Fibroblast of villous mesenchyme (primary cell): ENCODE measurements at places on chromosomes 7 and 10. TPM values are rescaled to one million over a fixed set of nuclear protein-coding genes. Genes with fewer than 3 reads are reported as not detected.

OR2A1 gene
- under 0.01 TPM in 2 replicates for total RNA-seq

RTKN2 gene
- total RNA-seq, result 8.7 and 15.1 TPM in 2 replicates

SH2B2 gene
- total RNA-seq, result 0.43 and 0.97 TPM in 2 replicates

KCND2 gene
- 16.1 and 17.3 TPM in 2 replicates for total RNA-seq

FANK1 gene
- 2.9 and 3.0 TPM in 2 replicates for total RNA-seq
